ENCODE measurements at places on chromosomes 7 and 10.

DNA sequence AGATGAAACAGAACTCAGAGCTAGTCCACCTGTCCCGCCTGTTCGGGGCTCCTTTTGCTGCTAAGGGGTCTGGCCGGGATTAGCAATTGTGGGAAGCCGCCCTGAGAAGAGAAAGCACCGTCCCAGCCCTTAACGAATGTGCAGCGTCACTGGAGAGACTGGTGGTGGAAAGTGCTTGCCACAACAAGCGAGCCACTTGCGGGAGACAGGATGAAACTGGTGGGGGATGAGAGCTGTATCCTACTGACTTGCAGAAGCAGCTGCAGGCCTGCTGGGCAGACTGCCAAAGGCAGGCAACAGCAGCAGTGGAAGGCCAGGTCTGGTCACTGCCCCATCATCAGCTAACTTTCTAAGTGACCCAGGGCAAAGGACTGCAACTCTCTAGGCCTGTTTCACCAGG, 95.4 kb downstream of the FAM53B start:
- DNase-seq = peak; percentile 38

- DNase-seq = no peak
Observed at GRCh38 chr7:106138776-106139175, 26.7 kb upstream of the SYPL1 start.

DNA sequence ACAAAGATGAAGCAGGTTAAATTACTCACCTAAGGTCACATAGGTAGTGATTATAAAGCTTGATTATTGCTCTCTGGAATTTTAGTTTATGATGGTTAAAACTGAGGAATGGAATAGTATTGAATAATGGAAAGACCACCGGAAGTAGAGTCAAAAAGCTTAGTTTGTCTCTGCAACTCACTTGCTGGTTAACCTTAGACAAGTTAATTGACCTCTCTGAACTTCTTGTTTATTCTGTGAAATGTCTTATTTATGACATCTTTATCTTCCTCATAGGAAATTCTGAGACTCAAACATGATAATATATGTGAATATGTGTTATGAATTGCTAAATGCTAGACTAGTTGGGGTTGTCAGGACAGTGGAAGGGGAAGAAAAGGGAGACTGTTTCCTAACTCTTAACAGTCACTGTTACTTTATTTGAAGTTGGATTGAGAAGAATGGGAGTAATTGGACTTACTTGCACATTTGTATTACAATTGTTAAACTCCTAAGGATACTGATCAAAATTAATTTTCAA, 9.6 kb downstream of the DLD start:
- no peak for DNase-seq

DNA sequence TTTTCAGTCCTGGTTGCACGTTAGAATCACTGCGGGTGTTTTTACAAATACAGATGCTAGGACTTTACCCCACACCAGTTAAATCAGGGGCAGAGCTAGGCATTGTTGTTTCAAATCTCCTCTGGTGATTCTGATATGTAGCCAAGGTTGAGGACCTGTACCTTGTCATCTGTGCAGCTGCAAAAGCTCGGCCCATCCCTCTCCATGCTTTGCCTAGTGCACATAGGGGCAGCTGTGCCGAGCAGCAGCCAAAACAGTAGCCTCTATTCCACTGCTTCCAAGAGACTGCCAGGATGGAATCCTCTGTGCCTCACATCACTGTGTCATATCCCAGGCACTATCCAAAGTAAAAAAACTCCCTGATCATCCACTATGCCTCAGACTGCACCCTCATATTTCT, 181.3 kb downstream of the CDK14 start:
- DNase-seq = no peak

DNA sequence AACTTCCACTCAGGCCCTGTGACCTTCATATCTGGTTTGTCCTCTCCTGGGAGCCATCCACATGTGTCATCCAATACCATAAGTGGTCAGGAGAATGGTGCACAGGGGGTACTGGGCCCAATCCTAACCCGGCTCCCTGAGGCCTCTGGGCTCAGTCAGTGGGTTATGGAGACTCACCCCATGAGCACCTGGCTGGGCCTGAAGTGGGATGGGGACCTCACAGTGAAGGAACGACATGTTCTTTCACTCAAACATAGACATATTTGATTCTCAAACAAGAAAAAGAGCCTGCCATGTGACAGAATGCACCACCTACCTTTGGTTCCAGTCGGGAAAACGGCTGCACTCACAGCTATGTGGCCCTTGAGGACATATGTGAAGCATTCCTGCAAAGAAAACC, 51.8 kb downstream of the XPNPEP1 start:
- no peak for DNase-seq

DNA sequence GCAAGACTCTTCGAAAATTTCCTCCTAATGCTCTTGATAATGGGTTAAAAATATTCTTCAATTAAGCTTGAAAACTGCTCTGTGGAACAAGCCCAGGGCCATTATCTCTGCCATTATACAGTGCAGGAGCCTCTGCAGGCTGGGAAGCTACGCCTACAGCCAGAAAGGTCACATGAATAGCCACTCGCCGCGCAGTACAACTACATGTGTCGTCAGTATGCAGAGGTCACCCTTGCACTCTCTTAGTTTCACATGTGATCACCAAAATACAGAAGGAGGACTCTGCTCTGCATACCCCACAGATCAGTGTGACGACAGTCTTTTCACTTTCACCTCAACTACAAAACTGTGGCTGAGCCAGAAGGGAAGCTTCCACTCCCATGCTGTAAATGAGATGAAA, 141.8 kb upstream of the C1QL3 start:
- no peak for DNase-seq

GRCh38 chr7:35734001-35734483, 39.1 kb upstream of the HERPUD2 start:
- DNase-seq = no peak

GRCh38 chr10:91343010-91343409, 67.1 kb upstream of the HECTD2 start:
- no peak for DNase-seq

GRCh38 chr7:34019301-34019790, 114.0 kb downstream of the BMPER start:
- no peak for DNase-seq

DNA sequence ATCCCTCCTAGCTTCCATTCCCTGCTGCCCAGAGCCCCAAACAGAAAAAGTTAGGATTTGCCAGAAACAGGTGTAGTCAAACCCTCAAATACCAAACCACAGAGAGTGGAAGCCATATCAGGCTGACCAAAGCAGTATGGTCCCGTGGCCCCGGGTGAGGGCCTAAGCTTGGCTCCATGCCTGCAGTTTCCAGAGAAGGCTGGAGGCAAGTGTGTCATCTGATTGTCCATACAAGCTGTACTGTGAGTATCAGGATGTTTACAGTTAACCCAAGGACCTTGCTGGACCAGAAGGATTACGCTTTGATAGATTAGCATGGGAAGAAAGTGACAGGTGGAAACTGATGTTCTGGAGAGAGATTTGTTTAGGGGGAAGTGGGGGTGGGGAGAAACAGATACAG, 96.3 kb downstream of the PRKAG2 start:
- no peak for DNase-seq

DNA sequence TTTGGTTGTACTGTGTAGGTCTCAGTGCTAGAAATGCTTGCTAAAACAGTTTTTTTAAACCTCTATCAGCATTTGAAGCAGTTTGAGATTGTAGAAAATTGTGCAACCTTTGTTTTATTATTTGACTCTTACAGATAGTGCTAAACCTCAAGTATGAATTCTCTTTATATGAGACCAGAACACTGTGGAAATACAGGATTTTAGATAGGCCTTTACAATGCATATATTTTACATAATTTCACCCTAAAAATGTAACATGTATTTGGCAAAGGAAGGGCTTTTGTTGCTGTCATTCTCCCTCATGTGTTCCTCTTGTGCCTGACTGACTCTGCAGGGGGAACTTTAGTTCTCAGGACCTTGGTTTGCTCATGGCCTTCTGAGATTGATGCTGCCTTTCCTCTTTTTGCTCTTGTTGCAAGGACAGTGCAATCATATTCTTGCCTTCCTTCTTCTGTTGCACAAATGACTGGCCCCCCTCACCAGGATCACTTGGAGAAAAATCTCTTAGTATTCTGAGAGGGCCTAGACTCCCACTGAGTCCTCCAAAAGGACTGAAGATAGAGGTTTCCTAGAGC, 188.7 kb downstream of the PPP1R9A start:
- DNase-seq = no peak

DNA sequence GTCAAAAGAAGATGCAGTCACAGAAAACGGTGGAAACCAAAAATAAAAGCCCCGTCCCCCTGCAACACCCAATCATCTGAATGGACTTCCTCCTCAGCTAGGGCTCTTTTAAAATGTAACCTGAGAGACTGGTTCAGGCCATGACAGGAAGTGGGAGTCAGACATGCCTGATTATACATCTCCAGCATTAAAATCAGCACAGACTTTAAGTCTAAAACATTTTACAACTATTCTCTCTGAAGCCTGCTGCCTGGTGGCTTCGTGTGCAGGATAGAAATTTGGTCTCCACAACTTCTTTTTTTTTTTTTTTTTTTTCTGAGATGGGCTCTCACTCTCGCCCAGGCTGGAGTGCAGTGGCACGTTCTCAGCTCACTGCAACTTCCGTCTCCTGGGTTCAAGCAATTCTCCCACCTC, 30.3 kb downstream of the HACD1 start:
- DNase-seq = no peak

DNA sequence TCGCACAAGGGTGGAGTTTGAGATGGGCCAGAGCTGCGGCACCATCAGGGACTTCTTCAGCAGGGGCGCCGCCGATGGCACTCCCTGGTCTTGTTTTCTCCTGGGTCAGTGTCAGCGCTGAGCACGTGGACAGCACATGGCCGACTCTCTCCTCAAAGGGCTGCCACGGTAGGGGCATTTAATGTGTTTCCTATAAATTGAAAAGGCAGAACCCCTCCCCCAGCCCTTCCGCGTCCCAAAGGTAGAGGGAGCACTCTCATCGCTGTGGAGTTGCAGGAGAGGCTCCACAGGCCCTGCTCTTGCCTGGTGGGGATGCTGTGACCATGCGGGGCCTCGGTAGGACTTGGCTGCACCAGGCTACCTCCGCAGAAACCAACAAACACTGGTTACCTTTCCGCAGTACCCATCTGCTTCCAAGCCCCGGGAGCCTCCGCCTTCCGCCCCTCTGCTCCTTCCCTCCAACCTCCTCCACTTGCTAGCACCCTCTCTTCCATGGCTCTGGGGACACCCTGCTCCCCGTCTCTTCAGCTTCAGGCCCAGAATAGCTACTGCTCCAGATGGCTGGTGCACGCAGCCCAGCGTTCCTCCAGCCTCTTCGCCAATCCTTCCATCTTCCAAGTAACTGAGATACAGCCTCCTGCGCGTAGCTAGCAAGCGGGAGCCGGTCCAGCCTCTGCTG, 166.3 kb upstream of the ADCY1 start:
- no peak for DNase-seq

DNA sequence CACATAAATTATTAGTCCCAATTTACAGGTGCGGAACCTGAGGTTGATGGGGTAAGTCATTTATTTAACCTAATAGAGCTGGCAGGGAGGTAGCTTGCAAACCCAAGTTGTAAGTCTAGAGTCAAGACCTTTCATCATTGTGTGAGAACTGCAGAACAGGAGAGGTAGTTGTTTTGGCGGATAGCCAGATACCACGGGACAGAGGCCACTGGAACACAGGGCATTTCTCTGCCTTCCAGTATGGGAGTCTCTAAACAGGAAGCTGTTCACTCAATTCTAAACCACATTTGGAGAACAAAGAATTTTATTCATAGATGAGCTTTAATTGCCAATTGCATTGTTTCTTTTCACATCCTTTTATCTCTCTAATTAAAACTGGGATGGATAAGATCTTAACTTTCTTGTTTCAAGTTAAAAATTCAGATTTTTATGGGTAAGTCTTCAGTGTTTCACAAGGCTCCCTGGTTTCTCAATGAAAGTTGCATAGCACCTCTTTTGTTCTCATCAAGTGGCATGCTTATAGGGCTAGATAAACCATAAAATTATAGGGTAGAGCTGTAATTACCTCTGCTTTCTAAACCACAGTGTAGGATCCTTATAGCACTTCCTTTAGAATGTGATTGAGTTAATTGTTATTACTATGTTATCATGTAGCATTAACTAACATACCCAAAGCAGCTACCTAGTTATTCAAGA, 489.0 kb downstream of the GATA3 start:
- no peak for DNase-seq

GRCh38 chr10:2933519-2933918, 133.8 kb upstream of the PFKP start:
- DNase-seq = no peak

DNA sequence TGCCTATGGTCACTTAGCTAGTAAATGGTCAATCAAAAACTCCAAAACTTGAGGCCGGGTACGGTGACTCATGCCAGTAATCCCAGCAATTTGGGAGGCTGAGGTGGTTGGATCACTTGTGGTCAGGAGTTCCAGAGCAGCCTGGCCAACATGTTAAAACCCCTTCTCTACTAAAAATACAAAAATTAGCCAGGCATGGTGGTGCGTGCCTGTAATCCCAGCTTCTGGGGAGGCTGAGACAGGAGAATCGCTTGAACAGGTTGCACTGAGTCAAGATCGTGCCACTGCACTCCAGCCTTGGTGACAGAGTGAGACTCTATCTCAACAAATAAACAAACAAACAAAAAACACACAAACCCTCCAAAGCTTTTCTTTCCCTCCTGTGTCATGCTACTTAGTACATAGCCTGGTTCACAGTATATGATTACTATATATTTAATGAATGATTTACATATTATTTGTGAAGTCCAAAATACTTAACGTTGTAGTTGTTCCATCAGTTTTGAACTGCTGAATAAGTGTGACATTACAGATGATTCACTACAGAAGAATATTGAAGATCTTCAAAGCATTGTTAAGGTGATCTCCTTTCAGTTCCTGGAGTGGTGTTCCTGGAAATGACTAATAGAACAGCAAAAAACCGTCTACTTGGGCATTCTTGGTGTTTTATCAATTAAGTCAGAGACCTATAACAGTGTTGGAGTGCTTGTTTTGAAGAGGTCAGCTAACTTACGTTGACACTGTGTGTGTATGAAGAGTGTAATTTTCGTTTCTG, 72.9 kb downstream of the ADK start:
- DNase-seq = no peak

DNA sequence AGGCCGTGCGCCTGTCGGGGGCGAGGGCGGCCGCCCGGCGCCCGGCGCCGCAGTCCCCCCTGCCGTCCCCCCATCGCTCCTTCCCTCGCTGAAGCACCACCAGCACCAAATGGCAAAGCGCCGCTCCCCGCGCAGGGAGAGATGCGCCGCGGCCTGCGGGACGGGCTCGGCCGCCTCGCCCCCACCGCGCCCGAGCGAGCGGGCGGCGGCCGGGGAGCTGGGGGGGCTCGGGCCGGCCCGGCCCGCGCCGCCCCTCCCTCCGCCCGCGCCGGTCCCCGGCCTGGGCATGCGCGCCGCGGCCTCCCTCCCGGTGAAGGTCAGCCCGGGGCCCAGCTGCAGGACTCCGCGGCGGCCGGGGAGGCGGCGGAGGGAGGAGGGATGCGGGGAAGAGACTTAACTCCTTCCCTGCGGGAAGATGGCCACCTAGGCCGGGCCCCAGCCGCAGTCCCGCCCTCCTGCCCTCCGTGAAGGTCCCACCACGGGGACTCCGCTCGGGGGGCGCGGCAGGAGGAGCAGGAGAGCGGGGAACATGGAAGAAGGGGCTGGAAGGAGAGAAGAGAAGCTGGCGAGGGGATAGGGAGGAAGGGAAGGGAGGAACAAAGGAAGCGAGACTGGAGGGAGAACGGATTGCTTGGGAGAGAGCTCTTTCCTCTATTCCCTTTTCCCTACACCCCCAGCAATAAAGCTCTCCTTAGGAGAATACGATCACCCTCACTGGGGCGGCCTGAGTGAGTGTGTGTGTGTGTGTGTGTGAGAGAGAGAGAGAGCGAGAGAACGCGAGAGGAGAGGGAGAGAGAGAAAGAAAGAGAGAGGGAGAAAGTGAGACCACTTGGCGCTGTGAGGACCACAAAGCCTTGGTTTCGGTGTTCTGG, 3.4 kb upstream of the SMARCD3 start:
- DNase-seq = peak; percentile 41

- DNase-seq = no peak
Observed at GRCh38 chr10:47358457-47358856, 10.3 kb downstream of the RBP3 start.

All from stimulated activated CD4-positive, alpha-beta T cell treated with anti-CD3 and anti-CD28 coated beads, Interleukin-4, amount 100 ng/mL, for 1 hour (primary cell).